NCI-H146 (cell line): ENCODE measurements at places on chromosomes 3 and 15.
A peak's percentile ranks its signal among the peaks of the same experiment; 100 is the strongest.

DNA sequence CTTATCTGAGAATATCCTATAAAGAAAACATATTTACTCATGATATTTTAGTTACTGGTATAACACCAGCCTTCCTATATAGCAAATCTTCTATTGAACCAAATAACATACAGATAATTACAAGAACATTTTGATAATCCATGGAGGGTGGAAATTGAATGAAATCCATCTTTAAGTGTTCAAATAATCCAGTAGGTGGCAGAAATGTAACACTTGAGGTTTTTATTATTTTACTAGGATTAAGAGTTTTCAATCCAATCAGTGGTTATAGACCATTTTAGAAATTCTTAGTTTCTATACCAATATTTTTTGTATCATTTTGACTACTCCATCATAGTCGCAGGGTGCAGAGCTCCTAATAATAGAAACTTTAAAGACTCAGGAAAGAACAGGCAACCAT lies 101.9 kb upstream of the KCNH8 start:
- DNase-seq, result peak; percentile 1

DNA sequence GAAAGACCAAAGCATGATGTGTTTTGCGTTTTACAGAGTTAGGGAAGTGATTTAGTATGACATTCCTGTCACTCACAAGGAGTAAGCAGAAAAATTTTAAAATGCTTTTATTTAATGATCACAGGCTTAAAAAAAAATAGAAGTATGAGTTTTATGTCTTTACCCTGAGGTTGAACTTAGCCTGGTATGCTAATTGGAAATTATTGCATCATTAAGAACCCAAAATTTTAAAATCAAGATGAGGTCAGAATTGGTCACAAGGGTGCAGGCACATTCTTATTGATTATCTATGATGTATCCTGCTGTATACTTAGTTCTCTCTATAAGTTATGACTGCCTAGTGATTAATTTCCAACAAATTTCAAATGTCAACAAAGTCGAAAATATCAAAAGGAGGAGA lies 585.6 kb upstream of the ALCAM start:
- peak; percentile 31 for DNase-seq

GRCh38 chr3:108292905-108293328 lies 3.4 kb upstream of the HHLA2 start:
- no peak for DNase-seq

DNA sequence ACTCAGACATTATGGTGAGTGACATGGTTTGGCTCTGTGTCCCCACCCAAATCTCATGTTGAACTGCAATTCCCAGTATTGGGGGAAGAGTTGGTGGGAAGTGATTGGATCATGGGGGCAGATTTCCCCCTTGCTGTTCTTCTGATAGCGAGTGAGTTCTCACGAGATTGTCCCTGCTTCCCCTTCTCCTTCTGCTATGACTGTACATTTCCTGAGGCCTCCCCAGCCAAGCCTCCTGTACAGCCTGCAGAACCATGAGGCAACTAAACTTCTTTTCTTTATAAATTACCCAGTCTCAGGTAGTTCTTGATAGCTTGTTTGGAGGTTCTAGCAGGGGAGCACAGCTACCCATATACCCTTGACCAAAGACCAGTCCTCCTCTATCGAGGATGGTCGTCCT lies 45.9 kb downstream of the ADAM10 start:
- no peak for DNase-seq

GRCh38 chr3:84989102-84989501 lies 30.3 kb downstream of the CADM2 start:
- DNase-seq, result no peak

- DNase-seq, result peak; percentile 51
Measured at GRCh38 chr3:193240436-193240849, 579 bp upstream of the PLAAT1 start.

- no peak for DNase-seq
Measured at GRCh38 chr15:25464784-25465183, 26.0 kb upstream of the UBE3A start.

DNA sequence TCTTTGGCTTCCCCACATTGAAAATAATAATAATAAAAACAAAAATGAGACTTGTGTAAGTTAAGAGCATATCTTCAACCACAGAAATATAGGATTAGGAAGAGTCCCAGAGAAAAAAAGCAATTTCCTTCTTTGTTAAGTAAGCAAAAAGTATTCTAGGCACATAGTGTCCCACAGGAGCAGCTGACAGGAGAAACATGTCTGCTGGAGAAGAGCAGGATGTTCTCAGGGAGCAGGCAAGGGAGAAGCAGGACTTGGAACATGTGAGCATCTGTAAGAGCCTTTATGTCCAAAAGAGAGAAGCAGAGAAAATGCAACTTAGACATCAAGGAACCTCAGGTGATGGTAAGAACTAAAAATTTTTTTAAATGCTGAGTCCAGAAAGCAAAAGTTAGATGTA lies 39.0 kb downstream of the TTC23 start:
- no peak for DNase-seq

DNA sequence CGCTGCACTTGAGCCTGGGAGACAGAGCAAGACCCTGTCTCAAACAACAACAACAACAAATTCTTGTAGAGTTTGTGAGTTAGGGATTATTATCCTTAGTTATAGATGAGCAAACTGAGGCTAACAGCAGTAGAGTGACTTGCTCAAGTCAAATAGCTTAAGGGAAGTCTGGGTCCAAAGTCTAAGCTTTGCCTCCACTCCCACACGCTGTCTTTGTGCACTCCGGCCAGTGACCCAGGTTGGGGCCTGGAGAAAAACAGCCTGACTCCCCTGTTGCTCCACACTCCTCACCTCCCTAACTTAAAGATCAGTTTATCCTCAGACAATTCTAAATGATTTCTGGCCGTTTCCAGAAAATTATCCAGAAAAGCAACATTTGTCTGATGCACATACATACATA lies 9.2 kb upstream of the SIN3A start:
- DNase-seq, result no peak

GRCh38 chr15:74228723-74229081 lies 7.4 kb upstream of the CCDC33 start:
- DNase-seq, result peak; percentile 50

GRCh38 chr3:78304115-78304514 lies 1264.2 kb downstream of the ROBO2 start:
- no peak for DNase-seq
